Activated T-cell treated with anti-CD3 and anti-CD28 coated beads for 24 hours (primary cell): ENCODE measurements at places on chromosomes 11 and 22.

DNA sequence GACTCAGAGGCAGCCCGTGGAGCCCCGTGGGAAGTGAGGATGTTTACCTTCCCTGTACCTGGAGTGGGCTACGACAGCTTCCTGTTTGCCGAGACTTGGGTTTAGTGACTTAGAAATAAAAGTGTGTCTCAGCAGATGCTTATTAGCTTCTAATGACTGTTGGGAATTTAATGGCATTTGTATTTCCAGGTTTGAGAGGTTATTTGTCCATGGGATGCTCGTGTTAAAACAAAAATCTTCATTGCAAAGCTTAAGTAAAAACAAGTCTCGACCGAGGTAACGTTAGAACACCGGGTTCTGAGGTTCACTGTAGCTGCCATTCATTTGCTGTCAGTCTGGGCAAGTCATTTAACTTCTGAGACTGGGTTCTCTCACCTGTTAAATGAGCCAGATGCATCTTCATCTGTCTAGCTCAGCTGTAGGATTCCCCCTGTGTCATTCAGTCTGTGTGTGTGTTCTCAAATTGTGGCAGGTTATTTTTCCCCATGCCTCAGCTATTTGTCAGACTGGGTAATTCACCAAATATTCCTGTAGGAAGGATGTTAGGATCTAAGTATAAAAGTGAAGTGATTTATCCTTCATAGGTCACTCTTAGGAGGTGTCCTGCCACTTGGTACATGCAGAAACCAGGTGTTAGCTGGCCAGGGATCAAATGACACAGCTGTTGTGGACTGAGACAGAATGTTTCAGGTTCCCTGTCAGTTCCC is 791 bp downstream of the EI24 start:
- DNase-seq: no peak

GRCh38 chr11:1283906-1284305 is 25.5 kb downstream of the TOLLIP start:
- DNase-seq: no peak

DNA sequence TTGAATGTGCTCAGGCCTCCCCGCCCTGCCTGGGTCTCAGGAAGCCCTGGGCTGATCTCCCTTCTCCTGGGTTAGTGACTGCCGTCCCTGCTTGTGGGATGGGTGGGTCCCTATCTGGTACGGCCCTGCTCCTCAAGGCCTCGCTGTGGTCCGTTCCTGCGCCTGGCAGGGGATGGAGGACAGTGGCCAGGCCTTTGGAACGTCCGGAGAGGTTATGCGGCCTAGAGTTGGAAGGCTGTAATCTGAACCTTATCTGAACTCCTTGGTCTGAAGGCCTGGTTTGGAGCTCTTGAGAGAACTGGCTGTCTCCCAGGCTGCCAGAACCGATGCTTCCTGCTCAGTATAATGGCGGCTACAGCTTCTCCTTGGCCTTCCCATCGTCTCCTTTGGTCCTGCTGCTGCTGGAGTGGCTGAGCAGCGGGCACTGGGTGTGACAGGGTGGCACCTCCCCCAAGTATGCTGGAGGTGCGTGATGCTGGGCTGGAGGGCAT is 72.8 kb downstream of the FLI1 start:
- DNase-seq: no peak

DNA sequence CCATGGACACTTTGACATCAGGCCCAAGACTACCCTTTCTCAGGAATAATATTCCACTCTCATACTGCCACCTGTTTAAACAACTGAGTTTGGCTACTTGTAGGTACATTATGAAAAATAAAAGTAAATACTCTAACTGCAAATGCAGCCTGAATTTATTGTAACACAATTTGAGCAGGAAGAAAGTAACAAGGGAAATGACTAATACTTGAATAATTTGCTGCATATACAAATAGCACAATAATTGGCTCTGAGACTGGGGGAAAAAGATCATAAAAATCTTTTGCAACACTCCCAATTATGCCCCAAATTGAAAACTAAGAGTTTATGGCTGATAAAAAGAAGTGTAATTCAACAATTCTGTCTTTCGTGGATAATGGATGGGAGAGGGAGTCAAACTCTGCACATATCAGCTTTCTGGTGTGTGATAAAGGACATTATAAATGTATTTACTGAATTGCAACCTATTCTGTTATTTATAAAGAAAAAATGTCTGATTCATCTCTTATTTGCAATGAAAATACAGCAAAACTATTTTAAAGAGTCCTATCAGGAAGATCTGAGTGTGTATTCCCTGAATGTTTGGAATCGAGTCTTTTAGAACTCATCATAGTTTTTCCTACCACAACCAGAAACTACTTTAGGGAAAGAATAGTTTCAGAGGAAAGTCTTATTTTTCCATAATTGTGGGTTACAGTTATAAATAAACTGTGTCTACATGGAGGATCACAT is 359.0 kb downstream of the JRKL start:
- no peak for DNase-seq

GRCh38 chr22:22839570-22840314 is 47.9 kb upstream of the IGLL5 start:
- no peak for DNase-seq

GRCh38 chr11:1878137-1879031 is 13.3 kb downstream of the PRR33 start:
- no peak for DNase-seq

- DNase-seq: no peak
These were observed 530.2 kb downstream of the SOX6 start for GRCh38 chr11:15825976-15826650.

GRCh38 chr11:79195209-79195608 is 245.6 kb downstream of the TENM4 start:
- DNase-seq: no peak

DNA sequence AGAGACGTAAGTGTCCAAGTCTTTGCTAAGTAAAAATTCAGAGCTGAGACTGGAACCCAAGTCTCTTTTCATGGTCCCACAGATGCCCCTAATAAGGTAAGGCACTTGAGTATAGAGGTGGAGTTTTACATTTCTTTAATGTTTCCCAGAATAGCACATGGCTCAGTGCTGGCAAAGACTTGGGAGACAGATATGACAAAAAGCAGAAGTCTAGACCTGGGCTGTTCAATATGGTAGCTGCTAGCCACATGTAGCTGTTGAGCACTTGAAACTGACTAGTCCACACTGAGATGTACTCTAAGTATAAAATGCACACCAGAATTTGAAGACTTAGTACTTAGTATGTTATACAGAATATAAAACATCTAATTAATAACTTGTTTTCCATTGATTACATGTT is 17.6 kb downstream of the VSTM5 start:
- DNase-seq: no peak

GRCh38 chr22:39593066-39593930 is 22.7 kb downstream of the CACNA1I start:
- no peak for DNase-seq
